ENCODE measurements at places on chromosomes 11 and 22. TPM values are rescaled to one million over a fixed set of nuclear protein-coding genes. Genes with fewer than 3 reads are reported as not detected.

The TSKU gene
- 15.2 TPM for total RNA-seq

The SSTR3 gene
- 0.57 TPM for total RNA-seq

The MMP8 gene
- not detected for total RNA-seq

GRCh38 chr22:37559901-37560607 lies at the start of gene CDC42EP1:
Gene CDC42EP1, plus strand, starts transcription at chr22:37560480. Its CDS starts 5,870 bp downstream, at chr22:37566350.
- ATAC-seq, result peak; percentile 76

GRCh38 chr11:606245-606644 lies 9.5 kb downstream of the IRF7 start:
- peak; percentile 61 for ATAC-seq

- ATAC-seq, result no peak
Measured at GRCh38 chr11:113808931-113809330, 29.3 kb downstream of the CLDN25 start.

- peak; percentile 98 for ATAC-seq
Measured at GRCh38 chr11:111069066-111069465, 176.5 kb upstream of the POU2AF2 start.

The FADS3 gene
- 12.4 TPM for total RNA-seq

The CNGA4 gene
- total RNA-seq, result not detected

The TRIM6 gene
- 2.2 TPM for total RNA-seq

- no peak for ATAC-seq
Measured at GRCh38 chr11:15171956-15172355, 57.2 kb downstream of the INSC start.

The BACE1 gene
- total RNA-seq, result 24.0 TPM

The DAGLA gene
- total RNA-seq, result 5.0 TPM

DNA sequence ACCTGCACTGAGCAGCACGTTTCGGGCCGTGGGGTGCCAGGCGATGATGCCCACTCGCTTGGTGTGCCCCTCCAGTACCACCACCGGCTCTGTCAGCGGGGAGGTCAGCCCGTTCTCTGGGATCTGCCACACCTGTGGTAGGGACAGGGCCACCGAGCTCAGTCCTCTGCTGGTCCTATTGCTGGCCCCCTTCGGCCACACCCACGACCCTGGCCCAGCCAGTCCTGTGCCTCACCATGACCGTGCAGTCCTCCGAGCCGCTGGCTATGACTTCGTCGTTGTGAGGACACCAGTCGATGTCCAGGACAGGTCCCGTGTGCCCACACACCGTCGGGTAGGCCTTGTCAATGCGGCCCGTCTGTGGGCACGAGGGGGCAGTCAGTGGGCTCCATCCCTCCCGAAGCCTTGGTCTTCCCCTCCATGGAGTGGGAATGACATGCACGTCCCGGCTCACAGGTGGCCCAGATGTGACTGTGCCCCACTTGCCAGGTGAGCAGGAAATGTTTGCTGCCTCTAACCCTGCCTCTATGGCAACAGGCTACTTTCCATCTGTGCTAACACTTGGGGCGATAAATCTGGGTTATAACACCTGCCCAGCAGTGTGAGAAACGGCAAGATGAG lies 1.4 kb downstream of the CORO1B start:
- no peak for ATAC-seq

- no peak for ATAC-seq
Measured at GRCh38 chr22:23203452-23204124, 23.3 kb downstream of the BCR start.

The ISX gene
- not detected for total RNA-seq

GRCh38 chr11:131191606-131192005 lies 178.8 kb upstream of the NTM start:
- peak; percentile 30 for ATAC-seq

GRCh38 chr11:57349491-57350274 lies 11.5 kb downstream of the P2RX3 start:
- peak; percentile 73 for ATAC-seq

The OR8D4 gene
- not detected for total RNA-seq

GRCh38 chr11:103681855-103682254 lies 354.6 kb upstream of the DDI1 start:
- ATAC-seq, result peak; percentile 11

- ATAC-seq, result no peak
Measured at GRCh38 chr11:115345840-115346239, 158.4 kb downstream of the CADM1 start.

DNA sequence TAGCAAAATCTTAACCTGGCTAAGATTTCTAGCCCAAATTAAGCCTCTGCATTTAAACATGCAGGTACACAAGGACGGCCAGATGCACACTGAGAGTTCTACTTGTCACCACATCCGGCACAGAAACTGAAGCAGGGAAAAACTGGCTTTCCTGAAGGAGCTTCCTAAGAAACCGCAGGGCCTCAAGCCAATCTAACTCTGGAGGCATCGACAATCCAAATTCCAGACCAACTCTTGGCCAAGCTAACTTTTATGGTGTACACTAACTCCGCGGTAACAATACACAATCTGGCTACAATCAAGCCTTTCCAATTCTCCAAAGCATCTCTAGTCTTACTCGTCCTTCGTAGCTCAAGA lies 1.2 kb downstream of the MSANTD2 start:
- no peak for ATAC-seq

DNA sequence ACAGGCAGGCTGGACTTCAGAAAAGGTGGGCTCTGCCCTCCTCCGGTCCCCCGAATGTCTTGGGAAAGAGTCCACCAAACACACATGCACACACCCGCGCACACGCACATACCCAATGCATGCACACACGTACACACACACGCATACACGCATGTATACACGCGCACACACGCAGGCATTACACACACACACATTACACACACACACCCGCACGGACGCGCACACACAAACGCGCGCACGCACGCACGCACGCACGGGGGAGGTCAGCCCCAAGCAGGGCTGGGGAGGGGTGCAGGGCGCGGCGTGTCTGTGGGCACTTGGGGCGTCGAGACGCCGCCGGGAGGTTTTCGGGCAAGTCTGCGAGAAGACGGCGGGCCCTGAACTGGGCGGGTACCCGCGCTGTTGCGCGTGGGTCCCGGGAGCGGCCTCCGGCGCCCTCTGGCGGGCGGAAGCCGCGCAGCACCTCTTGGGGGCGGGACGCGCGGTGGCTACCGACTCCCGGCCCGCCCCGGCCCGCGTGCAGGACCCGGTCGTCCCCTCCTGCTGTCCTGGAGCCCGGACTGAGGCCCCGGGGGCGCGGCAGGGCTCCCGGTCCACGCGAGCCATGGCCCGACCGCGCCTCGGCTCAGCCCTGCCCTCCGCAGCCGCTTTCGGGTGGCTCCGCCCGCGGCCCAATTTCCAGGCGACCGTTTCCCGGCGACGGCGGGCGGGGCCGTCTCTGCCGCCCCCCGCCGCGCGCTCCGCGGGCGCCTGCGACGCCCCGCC lies 3.6 kb downstream of the SEPTIN5 start:
- peak; percentile 87 for ATAC-seq

- ATAC-seq, result peak; percentile 79
Measured at GRCh38 chr22:46547883-46548244, 10.4 kb upstream of the CELSR1 start.

GRCh38 chr11:32137263-32137662 lies 46.4 kb downstream of the RCN1 start:
- peak; percentile 46 for ATAC-seq

- ATAC-seq, result peak; percentile 87
Measured at GRCh38 chr11:75024764-75025211, 36.1 kb downstream of the NEU3 start.

DNA sequence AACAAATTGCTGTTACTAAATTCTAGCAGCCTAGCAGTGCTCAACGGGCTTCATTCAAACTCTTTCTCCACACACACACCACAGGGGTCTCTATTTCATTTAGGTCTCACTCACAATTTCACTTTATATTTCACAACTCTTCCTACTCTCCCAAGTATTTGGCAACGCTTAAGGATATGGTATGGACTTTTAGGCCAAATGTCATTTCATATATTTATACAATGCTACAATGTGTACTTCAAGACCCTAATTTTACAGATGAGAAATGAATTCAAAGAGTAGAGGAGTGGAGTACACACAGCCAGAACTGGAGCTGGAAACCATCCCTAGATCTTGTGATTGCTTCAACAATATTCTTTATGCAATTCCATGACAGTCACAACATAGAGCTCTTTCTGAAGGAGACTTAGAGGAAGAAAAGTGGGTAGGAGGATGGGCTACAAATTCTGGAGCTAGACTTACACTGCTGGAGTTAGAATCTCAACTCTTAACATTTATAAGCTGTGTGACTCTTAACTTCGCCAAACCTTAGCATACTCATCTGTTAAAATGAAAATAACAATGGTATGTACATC lies 2.5 kb upstream of the MS4A13 start:
- ATAC-seq, result no peak

DNA sequence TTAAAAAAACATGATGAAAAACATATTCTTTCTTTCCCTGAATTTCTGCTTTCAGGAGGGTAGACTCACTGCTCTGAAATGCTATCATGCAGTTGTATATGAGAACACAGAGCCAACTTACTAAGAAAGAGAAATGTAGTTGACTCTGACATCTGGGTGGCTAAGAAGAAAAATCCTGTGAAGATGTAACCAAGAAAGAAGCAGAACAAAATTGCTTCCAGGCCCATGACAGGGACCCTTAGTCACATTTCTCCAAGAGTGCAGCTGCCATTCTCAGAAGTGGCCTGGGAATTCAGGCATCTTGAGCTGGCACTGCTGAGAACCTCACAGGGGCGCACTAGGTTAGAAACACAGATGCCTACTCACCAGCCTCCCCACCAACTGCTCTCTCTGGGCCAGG lies 73.6 kb downstream of the RPL27A start:
- ATAC-seq, result no peak

- no peak for ATAC-seq
Measured at GRCh38 chr11:79852176-79852575, 411.3 kb upstream of the TENM4 start.

GRCh38 chr22:38401336-38402084 lies 53.5 kb downstream of the KCNJ4 start:
- no peak for ATAC-seq

DNA sequence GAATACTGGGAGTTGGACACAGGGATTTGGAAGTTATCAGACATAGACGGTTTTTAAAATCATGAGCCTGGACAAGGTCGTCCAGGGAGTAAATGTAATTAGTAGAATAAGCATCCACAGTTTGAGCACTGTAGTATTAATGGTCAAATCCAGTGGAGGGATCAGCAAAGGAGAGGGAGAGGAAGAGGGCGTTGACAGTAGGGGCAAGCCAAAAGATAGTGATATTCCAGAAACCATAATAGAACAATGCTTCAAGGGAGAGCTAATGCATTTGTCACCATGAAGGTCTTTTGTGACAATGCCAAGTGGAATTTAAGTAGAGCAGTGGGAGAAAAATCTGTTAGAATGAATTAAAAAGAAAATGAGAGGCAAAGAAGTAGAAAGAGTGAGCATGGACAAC lies 68.9 kb upstream of the SLC5A12 start:
- no peak for ATAC-seq

The OR8B8 gene
- not detected for total RNA-seq

The TENM4 gene
- total RNA-seq, result 24.6 TPM

DNA sequence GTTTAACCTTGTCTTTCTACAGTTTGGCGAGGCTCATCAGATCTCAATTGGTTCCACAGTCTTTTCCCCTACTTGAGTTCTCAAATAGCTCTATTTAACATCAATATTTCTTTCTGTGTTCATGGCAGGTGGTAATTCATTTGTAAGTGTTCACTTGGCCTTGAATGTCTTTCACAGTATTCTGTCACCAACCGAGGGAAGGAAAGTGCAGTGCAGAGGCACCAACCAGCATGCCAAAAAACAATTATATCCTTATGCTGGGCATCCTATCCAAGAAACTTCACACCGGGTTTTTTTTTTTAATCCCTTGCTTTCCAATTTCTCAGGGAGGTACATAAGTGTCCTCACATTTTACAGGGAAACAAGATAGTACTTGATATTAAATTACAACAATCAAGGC lies 55.0 kb upstream of the ZC3H12C start:
- ATAC-seq, result no peak

- peak; percentile 93 for ATAC-seq
Measured at GRCh38 chr11:123509737-123510578, 79.9 kb downstream of the GRAMD1B start.

- ATAC-seq, result peak; percentile 98
Measured at GRCh38 chr11:43555816-43556611, 124.5 kb upstream of the HSD17B12 start.

DNA sequence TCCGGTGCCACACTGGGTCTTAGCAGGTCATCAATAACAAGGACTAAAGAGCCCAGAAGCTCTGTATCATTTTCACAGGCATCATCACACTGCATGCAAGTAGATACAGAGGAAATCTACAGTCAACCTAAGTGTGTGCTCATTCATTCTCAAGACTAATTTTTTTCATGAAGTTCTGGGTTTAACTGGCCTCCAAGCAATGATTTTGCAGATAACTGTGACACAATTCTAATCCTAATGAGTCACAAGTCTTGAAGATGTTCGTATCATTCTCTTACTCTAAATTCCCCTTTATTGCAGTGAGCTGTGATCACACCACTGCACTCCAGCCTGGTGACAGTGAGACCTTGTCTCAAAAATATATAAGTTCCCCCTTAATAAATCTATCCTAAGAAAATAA lies 2.5 kb downstream of the OR52W1 start:
- ATAC-seq, result no peak

DNA sequence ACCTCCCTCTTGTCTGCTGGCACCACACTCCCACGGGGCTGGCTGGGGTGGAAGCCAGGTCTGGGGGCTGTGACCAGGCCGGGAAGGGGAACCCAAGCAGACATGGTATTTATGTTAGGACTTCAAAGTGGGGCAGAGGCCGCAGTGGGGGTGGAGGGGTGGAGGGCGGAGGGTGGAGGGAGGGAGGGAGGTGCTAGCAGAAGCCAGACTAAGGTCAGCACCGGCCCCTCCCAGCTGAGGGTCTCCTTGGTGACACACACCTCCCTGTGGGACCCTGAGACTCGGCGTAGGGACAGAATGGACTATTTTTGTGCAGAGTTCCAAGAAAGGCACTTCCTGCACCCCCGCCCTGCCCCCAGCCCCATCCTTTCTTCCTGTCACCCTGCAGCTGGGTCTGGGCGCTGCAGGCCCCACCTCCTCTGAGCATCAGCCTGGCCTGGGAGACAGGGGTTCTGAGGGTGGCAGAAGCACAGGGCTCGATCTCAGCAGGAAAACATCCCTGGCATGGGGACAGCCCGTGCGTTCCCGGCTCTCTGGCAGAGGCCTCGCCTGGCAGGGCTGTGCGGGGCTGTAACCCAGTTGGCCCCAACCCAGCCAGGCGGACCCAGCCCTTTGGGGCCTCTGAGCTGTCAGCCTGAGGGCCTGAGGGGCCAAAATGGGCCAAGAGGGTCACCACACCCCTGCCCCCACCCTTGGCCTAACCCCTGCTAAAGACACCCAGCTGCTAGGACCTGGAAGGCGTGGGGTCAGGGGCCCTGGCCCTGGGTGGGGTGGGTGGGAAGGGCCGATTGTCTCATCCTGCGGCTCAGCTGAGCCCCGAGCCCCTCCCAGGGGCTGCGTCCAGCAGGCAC lies 9.6 kb upstream of the CD248 start:
- peak; percentile 63 for ATAC-seq

- ATAC-seq, result no peak
Measured at GRCh38 chr11:2591805-2592204, 108.0 kb downstream of the KCNQ1OT1 start.

GRCh38 chr11:85137597-85137996 lies 489.5 kb downstream of the DLG2 start:
- no peak for ATAC-seq

GRCh38 chr11:119722281-119722794 lies 6.7 kb downstream of the NECTIN1 start:
- no peak for ATAC-seq

The KCNJ1 gene
- not detected for total RNA-seq

Measured in motor neuron (in vitro differentiated cells).